ENCODE measurements at places on chromosomes 1 and 21.
A peak's percentile ranks its signal among the peaks of the same experiment; 100 is the strongest.

- DNase-seq = no peak
Observed at GRCh38 chr21:17828223-17828622, 9.1 kb upstream of the C21orf91 start.

- DNase-seq = no peak
Observed at GRCh38 chr1:245241526-245242130, 86.8 kb downstream of the KIF26B start.

DNA sequence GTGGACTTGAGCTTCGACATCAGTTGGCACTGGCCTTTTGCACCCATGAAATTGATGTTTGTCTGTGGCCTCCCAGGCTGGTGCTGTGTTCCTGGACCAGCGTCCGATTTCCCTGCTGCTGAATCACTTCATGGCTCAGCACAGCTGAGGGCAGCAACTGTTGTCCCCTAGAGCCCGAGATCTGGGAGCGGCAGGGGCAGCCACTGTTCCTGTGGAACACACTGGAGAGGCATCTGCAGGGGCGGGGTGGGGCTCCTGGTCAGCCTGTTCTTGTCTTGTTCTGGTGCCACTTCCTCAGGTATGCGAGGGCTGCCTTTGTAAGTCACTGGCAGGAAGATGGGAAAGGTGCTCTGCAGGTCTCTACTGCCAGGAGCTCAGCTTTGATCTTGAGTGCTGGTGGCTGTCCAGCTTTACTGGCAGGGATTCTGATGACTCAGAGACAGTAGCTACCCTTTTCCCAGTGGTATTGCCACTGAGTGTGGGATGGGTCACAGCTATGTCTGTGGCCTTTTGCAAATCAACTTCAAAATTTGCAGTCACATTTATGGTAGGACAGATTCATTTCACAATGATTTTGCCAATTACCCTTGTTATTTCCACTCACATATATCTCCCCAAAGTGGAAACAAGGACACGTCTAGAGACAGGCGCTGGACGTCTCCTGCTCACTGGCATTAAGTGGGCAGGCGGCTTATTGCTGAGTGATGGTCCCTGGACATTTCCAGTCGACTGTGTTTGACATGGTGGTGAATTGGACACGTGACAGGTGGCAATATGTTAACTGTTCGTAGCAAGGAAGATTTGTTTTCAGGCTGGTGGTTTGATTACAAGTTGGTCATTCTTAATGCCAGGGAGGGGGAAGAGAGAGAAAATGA lies 15.3 kb downstream of the AGPAT3 start:
- no peak for DNase-seq

- DNase-seq = peak; percentile 98
Observed at GRCh38 chr1:235504494-235505222, 406 bp upstream of the B3GALNT2 start.

Data from stimulated activated CD8-positive, alpha-beta memory T cell treated with anti-CD3 and anti-CD28 coated beads, Interleukin-12 subunit alpha, Interleukin-12 subunit beta, amount 100 ng/mL, for 1 hour (primary cell).